ELR (cell line): ENCODE measurements at places on chromosomes 12 and 14.

- DNase-seq = no peak
Observed at GRCh38 chr14:90642244-90642717, 173.9 kb downstream of the TTC7B start.

- no peak for DNase-seq
Observed at GRCh38 chr12:40586823-40587222, 105.4 kb upstream of the CNTN1 start.

DNA sequence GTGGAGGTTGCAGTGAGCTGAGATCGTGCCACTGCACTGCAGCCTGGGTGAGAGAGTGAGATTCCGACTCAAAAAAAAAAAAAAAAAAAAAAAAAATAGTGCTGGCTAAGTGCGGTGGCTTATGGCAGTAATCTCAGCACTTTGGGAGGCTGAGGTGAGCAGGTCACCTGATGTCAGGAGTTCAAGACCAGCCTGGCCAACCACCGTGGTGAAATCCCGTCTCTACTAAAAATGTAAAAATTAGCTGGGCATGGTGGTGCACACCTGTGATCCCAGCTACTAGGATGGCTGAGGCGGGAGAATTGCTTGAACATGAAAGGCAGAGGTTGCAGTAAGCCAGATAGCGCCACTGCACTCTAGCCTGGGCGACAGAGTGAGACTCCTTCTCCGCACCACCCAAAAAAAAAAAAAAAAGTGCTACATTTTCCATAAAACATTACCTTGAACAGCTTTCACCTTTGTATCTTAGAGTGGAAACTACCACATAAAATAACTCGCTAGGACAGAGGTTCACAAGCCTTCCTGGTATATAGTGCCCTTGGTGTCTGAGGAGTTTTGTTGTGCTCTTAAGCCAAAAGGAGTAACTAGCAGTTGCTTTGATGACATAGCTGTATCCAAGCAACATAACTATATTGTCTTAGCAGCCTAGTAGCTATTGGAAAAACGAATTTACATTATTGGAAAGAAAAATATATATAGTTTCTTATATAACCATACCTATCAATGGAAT, 11.1 kb downstream of the PTGES3 start:
- DNase-seq = no peak

- DNase-seq = no peak
Observed at GRCh38 chr12:121918679-121919038, 267 bp downstream of the CFAP251 start.

GRCh38 chr14:67317822-67318221, 41.8 kb downstream of the ATP6V1D start:
- DNase-seq = no peak
